Panc1 (cell line): ENCODE measurements at places on chromosomes 1 and 21.
A peak's percentile ranks its signal among the peaks of the same experiment; 100 is the strongest.

DNA sequence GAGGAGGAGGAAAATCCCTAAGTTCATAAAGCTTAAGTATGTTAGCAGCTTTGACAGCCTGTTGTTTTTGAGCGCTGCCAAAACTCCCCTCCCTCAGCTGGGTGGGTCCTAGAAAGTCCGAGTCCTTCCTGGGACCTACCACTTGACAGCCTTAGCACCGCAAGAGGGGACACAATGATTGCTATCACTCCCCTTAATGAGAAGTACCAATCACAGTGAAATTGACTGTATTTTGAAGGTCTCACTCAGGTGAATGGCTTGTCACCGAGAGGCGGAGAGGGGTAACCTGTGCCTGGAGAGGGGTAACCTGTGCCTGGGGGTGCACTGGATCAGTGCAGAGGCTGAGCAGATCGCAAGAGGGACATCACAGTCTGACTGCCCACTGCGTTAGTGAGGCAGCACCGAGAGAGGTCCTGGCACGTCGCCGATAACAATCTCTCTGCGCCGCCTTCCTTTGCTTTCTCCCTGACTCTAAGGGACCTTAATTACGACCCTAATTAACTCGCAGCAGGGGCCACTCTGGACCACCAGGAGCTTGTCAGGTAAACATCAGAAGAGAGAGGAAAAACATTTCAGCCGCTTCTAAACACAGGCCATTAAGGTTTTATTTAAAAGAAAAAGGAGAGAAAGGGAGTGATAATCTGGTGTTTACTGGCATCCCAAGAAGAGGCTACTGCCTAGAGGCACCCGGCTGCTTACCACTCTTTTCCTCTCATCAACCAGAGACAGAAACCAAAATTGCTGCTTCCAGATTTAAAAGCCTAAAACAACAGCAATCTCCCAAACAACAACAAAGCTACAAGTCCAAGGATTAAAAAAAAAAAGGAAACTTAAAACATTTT, 25.7 kb upstream of the KCNK1 start:
- no peak for DNase-seq

- no peak for DNase-seq
Measured at GRCh38 chr1:36567601-36568341, 85.1 kb upstream of the CSF3R start.

- no peak for DNase-seq
Measured at GRCh38 chr1:160630523-160631451, 16.1 kb downstream of the SLAMF1 start.

DNA sequence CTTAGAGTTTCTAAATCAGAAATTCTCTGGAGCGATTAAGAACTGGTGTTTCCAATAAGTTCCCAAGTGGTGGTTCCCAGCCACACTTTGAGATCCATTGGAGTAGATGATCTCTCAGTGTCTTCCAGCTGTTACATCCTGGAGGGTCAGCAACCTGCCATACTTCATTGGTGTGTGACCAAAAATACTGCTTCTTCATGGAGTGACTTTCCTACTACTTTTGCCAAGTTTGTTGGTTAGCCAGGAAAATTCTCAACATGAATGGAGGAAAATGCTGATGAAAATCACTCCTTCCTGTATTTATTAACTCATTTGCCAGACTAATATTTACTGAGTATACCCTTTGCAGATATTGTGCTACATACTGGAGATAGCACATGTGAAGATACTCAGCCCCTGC, 186.1 kb downstream of the FGGY start:
- no peak for DNase-seq

GRCh38 chr1:16915627-16915973, 6.1 kb upstream of the CROCC start:
- DNase-seq = no peak

GRCh38 chr1:168834225-168834872, 105.3 kb upstream of the DPT start:
- no peak for DNase-seq

GRCh38 chr1:53254011-53254640, 15.8 kb upstream of the MAGOH start:
- no peak for DNase-seq

GRCh38 chr1:44263568-44264450, 50.5 kb downstream of the DMAP1 start:
- no peak for DNase-seq

- peak; percentile 33 for DNase-seq
Measured at GRCh38 chr21:41460578-41461527, 34.8 kb downstream of the MX1 start.

DNA sequence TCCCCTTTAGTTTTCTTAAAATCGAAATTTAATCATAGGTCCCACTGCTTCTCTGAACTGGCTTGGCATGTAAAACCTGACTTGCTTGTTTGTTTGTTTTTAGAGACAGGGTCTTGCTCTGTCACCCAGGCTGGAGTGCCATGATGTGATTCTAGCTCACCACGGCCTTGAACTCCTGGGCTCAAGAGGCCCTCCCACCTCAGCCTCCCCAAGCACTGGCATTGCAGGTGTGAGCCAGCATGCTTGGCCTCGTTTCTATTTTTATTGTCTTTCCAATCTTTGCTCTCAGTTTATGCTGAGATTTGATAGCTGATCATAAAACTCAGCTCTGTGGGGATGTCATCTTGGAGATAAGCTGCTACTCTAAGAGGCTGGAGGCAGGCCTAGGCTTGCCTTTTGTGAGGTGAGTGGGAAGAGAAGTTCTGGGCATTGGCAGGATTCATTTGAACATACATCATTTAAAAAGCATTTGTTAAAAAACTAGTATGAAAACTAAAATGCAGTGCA, 51.5 kb upstream of the GCLM start:
- no peak for DNase-seq

- no peak for DNase-seq
Measured at GRCh38 chr1:53325326-53326087, 2.4 kb downstream of the LRP8 start.

DNA sequence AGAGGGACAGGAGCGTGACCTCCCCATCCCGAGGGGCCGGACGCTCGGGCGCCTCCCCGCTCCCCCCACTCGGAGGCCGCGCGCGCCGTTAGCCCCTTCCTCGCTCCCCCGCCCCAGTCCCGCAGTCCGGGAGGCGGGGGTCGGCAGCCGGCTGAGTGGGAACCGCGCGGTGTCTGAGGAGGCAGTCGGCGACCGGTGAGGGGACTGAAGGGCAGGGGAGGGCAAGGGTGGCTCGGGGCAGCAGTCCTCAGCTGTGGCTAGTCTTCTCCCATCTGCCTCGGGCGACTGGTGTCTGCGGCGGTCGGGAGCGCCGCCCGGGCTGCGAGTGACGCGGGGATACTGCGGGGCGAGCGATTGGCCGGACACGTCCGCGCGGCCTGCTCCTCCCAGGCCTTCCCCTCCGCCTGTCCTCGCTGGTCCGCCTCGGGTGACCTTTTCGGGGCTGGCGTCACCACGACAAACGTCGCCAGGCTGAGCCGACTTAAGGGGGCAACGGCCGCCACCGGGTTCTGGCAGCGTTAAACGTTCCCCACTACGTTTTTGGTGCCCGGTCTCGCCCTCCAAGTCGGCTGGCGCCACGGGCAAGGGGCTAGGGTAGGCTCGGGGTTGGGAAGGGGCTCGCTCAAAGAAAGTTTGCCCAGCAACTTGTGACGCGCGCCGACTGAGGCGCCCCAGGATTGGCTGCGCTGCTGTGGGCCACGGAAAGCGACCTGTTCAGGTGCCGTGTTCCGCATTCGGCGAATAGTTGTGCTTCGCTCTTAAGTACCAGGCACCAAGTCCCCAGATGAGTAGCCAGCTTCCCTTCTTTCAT, 538 bp downstream of the ZNF672 start:
- DNase-seq = no peak

- no peak for DNase-seq
Measured at GRCh38 chr1:40140211-40140973, 20.8 kb upstream of the RLF start.

DNA sequence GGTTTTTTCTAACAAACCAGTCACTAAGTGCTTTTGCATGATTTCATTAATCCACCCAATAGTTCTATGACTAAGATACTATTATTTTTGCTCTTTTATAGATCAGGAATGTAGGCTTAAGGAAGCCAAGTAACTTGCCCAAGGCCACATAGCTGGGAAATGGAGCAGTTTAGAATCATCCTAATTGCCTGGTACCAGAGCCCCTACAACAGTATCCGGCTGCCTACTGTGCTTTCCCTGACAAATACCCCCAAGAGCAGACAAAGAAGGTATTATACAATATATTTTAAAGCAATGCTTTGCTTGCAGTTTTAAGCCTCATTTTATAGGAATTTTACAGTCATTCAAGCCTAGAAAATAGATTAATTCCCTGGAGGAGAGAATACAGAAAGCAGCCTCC, 45.5 kb upstream of the RASAL2 start:
- no peak for DNase-seq
